SIG-M5 (cell line): ENCODE measurements at places on chromosomes 13 and 19.

DNA sequence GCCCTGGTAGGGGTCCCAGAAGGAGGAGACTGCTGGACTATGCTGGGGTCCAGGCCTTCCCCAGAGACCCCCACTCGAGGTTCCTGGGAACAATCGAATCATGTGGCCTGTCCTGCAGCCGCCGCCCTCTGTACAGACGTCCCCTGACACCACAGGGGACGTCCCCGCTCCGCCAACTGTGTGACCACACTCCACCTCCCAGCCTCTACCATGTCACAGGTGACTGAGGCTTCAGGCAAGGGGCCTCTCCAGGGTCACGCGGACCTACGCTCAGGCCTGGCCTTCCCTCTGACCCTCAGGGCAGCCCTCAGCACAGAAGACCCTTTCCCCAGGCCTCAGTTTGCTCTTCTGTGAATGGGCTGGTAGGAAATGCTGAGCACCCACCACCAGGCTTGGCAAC, 13.1 kb upstream of the TMEM161A start:
- no peak for DNase-seq

DNA sequence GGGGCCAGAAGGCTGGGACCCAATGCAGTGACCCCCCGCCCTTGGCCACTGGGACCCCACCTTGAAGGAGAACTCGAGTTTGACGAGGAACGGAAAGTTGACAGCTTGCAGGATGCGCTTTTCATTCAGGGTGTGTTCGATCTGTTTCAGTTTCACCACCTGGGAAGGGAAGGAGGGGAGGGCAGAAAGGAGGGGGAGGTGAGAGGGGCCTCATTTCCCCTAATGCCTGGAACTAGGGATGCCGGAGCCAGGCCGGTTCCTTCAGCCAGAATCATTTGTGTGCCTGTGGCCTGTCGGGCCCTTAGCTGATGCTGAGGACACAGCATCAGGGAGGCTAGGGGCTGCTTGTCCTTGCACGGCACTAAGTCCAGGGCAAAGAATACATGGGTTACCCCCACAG, 12.2 kb upstream of the SAMD1 start:
- no peak for DNase-seq

DNA sequence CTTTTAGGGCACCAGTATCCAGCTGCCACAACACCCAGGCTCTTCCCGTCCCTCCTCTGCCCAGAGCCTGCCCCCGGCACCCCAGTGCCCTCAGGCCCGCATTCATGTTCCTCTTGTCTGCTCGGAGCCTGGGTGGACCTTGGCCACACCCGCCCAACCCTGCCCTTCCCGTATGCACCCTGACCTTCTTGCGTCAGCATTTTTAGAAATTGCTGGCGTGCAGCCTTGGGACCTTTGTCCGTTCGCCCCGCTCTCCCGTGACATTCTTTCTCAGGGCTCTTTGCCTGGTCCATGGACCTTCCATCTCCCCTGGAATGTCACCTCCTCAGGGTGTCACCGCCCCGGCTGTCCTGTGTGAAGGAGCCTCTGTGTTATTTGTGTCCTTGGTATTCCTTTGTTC, 7.6 kb downstream of the NUCB1 start:
- DNase-seq = no peak

DNA sequence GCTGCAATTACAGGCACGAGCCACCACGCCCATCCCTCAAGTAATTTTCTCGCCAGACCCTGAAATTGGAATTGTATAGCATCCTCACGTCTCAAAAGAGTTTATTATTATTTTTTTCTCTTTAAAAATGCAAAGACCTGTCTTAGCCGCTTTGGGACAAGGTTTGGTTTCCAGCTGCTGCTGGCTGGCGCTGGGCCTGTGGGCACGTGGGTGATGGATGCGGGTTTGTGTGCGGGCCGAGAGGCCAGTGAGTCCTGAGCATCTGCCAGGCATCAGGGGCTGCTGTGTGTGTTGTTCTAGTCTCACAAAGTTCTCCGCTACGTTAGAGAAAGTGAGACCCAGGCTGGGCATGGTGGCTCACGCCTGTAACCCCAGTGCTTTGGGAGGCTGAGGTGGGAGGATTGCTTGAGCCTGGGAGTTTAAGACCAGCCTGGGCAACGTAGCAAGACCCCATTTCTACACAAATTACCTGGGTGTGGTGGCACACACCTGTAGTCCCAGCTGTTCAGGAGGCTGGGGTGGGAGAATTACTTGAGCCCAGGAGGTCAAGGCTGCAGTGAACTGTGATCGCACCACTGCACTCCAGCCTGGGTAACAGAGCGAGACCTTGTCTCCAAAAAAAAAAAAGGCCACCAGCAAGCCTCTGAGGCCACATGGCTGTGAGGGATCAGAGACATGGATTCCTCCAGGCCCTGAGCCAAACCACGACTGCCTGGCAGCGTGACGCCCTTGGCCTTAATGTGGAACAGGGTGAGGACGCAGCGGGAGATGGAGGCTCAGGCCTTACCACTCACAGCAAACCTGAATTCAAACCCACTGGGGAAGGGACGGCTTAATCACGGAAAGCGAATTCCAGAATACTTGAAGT, 4.7 kb upstream of the TMPRSS9 start:
- DNase-seq = no peak

- no peak for DNase-seq
These were observed 79.5 kb downstream of the MYO16 start for GRCh38 chr13:108708921-108709320.
